MV-4-11 (cell line): ENCODE measurements at places on chromosomes 16 and 17.
A peak's percentile ranks its signal among the peaks of the same experiment; 100 is the strongest.

DNA sequence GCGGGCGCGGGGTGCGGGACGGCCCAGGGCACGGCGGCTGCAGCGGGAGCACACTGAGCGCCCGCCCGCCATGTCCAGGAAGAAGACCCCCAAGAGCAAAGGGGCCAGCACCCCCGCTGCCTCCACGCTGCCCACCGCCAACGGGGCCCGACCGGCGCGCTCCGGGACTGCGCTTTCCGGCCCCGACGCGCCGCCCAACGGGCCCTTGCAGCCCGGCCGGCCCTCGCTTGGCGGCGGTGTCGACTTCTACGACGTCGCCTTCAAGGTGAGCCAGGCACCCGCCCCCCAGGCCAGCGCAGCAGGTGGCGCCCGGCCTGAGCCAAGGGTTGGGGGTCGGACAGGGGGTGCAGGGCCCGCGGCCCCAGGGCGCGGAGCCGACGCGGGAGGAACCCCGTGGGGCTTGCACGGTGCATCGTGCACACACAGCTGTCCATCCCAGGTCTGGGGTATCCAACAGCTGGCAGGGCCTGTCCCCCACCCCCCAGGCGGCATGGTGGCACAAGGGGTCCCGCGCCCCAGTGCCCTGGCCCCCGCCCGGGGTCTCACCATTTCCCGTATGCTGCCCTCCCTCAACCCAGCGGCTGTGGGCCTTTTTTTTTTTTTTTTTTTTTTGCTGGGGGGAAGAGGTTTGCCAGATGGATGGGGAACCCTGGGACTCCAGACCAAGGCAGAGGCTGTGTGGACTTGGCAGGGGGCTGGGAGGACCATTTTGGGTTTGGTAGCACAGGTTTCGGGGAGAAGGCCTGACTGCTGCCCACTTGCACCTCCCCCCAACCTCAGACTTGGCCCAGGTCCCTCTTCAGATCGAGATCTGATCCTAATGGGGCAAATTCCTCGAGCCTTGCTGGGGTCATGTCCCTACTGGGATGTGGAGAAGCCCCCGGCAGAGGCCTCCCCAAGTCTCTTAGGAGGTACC, 547 bp downstream of the RAB26 start:
- no peak for DNase-seq

- DNase-seq: no peak
These were observed 14.8 kb upstream of the POLR3E start for GRCh38 chr16:22282254-22282892.

DNA sequence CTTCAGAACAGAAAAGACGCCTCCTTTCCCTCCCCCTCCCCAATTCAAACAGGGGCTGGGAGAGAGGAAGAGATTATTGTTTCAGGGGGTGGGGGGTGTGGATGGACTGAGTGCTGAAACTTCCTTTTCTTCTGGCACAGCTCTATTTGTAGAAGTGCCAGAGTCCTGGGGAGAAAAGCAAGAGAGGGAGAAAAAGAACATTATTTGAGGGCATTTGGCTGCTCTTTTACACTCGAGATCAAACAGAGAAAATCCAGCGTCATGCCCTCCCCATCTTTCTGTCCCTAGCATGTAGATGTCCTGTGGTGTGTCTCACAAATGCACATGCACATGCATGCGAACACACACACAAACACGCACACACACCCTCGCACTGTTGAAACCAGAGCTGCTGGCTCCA, 13.0 kb downstream of the ARL4D start:
- DNase-seq: peak; percentile 6

GRCh38 chr16:57537194-57537505, 779 bp upstream of the CCDC102A start:
- no peak for DNase-seq
